ENCODE measurements at places on chromosomes 3 and 15.
A peak's percentile ranks its signal among the peaks of the same experiment; 100 is the strongest.

- no peak for DNase-seq
Measured at GRCh38 chr15:63497642-63498467, 6.5 kb upstream of the USP3 start.

DNA sequence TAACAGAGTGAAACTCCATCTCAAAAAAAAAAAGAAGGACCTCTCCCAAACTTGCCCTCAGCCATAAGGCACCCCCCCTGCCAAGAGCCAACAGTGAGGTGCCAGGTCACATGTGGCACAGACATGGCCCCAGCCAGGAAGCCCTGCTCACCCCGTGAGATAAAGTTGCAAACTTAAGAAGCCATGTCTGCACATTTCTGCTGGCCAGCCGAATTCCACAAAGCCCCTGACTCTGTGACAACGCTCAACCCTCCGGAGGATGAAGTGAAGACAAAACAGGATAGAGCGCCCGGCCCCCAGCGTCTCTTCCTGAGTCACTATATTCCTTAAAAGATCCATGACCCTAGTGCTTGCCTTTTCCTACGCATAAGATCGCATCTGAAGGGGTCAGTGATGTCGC, 188.1 kb downstream of the XXYLT1 start:
- DNase-seq = no peak

- no peak for DNase-seq
Measured at GRCh38 chr3:185874119-185874518, 49.3 kb upstream of the IGF2BP2 start.

- DNase-seq = peak; percentile 70
Measured at GRCh38 chr15:72155003-72155621, 36.9 kb downstream of the SENP8 start.

DNA sequence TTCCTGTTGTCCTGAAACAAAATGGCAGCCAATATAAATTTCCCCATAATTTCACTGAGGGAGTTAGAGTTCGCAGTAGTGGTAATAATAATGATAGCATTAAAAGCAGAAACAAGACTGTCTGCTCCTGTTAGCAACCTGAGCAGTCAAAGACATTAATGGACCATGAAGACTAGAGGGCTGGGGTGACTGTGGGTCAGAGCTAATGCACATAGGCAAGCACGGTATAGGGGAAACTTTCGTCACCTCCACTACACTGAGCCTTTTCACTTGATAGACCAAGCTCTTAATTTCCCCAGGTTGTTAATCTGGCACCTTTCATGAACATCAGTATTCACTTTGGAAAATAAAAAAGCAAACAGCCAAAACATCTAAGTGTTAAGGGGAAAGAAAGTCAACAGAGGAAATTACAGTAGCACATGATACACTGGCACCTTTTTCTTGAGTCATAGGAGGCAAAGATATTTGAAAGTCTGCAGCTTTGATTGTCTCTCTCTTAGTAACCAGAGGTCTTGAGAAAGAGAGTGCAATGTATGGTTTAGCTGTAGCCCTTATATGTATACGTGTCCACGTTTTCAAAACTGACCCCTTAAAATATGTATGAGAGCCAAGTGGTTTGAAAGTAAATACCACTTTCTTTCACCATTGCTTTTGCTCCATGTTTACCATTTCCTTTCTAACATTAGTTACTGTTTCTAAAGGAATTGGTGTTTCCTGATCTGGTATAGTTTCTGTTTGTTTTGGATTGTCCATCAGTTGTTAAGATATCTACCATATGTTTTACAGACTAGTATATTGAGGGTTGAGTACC, 104.8 kb downstream of the FILIP1L start:
- no peak for DNase-seq

- no peak for DNase-seq
Measured at GRCh38 chr3:21462141-21462540, 288.9 kb downstream of the ZNF385D start.

GRCh38 chr3:73350996-73351395, 273.7 kb downstream of the PDZRN3 start:
- no peak for DNase-seq

DNA sequence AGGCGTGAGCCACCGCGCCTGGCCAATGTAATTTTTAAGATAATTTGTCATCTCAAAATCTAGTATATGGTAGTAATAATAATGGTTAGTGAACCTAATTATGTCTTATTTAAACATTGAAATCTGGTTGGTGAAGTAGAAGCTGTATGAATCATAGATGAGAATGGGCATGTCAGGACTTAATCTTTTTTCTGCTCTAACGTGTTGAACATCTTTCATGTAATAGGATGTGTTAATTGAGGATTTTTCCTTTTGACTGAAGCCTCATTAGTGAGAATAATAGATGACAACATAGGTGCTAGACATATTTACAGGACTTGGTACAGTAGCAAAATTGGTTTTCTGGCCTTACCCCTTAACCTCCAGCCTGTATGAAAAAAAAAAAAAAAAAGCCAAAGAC, 835.6 kb downstream of the IGSF11 start:
- no peak for DNase-seq

GRCh38 chr3:155411500-155412223, 118.2 kb upstream of the STRIT1 start:
- no peak for DNase-seq

DNA sequence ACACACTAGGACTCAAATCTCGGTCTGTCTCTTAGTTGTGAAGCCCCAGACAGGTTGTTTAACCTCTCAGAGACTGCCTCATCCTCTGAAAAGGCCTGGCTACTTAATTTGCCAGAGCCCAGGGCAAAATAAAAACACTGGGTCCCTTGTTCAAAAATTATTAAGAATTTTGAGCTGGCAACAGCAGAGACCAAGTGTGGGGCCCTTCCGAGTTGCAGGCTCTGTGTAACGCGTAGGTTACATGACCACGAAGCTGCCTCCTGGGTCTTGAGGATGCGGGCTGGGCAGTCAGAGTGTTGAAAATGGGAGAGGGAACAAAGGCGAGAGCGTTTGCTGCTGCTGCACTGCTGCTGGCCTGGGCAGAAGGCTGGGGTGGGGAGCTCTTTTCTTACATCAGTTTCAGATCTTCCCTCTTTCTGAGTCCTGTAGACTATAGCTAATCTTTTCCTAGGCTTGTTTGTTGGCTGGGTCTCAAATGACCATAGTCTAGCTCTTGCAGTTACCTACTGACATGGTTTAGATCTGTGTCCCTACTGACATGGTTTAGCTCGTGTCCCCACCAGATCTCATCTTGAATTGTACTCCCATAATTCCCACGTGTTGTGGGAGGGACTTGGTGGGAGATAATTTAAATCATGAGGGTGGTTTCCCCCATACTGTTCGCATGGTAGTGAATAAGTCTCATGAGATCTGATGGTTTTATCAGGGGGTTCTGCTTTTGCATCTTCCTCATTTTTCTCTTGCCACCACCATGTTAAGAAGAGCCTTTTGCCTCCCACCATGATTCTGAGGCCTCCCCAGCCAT, 49.9 kb downstream of the CLEC3B start:
- no peak for DNase-seq

- DNase-seq = no peak
Measured at GRCh38 chr3:187107989-187108388, 31.3 kb downstream of the RPL39L start.

DNA sequence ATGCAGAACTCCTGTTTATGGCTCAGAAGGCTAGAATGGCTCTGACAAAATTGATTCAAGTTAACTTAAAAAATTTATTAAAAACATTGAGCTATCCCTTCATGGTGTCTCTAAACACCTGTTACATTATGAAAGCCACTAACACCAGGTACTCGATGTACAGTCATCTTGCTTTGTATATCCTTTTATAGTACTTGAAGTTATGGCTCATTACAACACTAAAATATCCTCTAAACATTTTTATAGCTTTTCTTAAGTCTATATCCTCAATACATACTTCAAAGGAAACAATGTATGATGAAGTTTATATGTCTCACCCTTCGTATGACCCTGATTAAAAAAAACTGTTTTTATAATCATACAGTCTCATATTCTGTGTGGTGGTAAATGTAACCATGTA, 38.2 kb downstream of the SLITRK3 start:
- no peak for DNase-seq

- DNase-seq = no peak
Measured at GRCh38 chr3:78951342-78951945, 816.4 kb downstream of the ROBO1 start.

DNA sequence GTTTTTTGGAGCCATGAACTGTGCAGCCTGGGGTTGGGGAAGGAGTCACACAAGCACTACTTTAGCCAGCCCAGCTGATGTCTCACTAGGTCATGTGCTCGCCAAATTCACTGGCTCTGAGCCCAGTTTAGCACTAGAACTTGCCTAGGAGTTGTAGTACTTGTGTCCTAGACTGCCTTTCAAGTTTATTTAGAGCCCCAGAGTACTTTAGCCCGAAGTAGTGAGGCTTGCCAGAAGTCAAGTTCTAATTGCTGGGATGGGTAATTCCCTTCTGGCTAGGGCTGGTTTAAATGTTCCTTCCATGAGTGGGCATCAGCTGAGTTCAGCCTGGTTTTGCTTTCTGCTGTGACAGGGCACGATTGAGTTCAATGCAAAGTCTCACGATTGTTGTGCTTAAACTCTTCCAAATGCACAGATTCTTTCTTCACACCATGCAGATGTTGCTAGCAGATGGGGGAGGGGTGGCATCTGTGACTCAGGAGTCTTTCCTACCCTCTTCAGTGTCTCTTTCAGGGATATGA, 228.2 kb upstream of the ZPLD1 start:
- peak; percentile 64 for DNase-seq

- no peak for DNase-seq
Measured at GRCh38 chr15:39154227-39154638, 426.6 kb upstream of the THBS1 start.

- no peak for DNase-seq
Measured at GRCh38 chr3:28206479-28206878, 34.9 kb upstream of the CMC1 start.

DNA sequence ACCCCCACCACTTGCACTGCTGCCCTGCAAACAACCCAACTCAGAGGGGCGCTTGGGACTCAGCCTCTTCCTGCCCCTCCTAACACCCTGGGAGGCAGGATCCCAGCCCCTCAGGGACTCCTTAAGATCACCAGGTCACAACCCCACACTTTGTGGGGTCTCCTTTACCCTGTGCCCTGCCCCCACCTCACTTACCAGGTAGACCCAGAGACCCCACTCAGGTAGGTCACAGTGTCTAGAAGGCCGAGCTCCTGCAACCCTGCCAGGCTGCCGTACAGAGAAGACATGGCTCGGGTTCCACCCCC, 9.1 kb downstream of the PLA2G4F start:
- no peak for DNase-seq

- DNase-seq = no peak
Measured at GRCh38 chr3:71504250-71505036, 79.1 kb downstream of the FOXP1 start.

DNA sequence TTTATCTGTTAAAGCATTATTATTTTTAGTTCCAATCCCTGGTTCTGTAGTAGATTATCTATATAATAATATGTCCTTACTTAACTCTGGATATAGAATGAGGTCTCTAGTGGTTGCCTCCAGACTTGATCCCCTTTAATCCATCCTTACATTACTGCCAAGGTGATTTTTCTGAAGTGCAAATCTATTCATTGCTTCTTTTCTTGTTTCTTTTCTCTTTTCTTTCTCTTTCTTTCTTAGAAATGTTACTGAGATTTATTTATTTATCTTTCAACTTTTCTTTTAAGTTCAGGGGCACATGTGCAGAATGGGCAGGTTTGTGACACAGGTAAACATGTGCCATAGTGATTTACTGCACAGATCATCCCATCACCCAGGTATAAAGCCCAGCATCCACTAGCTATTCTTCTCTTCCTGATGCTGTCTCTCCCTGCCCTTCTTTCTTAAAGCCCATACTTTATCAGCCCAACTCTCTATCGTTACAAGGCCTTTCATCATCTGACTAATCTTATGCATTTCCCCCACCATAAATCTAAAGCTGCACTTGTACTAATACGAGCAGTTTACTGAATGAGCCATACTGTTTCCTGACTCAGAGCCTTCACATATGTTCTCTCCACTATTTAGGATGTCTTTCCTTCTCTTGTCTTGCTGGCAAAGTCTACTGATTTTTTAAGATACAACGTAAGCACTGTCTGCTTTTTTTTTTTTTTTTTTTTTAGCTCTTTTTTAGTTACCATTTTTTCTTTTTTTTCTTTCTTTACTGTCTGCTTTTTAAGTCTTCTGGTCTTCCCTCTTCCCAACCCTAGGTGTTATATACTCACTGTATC, 4.6 kb downstream of the GLCE start:
- no peak for DNase-seq

DNA sequence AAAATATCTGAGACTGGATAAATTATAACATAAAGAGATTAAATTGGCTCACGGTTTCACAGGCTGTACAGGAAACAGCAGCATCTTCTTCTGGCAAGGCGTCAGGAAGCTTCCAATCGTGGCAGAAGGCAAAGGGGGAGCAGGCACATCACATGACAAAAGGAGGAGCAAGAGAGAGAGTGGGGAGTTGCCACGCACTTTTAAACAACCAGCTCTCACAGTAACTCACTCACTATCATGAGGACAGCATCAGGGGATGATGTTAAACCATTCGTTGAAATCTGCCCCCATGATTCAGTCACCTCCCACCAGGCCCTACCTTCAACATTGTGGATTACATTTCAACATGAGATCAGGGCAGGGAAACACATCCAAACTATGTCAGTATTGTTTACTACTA, 114.5 kb upstream of the SPATA16 start:
- no peak for DNase-seq

DNA sequence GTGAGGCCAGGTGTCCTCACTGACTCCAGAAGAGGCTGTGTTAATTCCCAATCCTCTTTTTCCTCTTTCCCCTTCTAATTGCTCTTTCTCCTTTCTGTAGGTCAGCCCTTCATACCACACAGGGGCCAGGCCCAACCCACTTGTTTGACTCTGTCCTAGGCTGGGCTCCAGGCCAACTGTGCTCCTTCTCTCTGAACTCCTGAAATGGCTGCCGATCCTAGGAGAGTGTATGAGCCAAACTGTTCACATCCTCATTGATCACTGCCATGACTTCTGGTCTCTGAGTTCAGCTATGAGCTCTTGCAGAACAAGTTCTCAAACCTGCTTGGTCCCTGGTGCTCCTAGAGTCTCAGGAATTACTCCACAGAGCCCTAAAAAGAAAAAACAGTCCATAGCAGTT, 145.1 kb downstream of the VGLL4 start:
- no peak for DNase-seq

DNA sequence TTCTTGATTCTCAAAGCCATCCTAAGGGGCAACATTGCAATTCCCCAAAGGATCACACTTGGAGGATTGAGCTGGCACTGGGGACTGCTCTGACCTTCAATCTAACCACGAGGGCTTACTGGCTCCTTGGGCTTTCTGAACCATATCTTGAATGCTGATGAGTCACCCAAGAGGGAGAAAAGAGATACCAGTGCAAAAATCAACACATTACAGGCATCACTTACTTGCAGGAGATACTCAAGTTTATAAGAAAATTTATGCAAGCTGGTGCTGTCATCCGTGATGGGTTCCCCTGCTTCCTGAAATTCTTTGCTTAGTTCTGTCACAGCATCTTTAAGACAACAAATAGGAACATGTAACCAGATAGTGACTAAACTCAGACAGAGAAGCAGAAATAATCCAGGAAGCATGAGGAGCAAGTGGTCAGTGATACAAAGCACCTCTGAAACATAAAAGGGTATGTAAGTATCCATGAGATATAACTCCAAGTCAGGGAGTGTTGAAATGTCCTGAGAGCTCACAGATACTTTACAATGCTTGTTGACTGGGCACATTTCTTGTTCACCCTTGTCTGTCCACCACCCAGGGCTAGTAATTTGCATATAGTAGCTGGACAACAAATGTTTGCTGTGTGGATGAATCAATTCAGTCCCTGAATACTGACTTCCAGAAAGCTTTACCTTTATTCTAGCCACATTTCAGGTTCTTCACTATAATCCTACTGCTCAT, 14.1 kb downstream of the FYCO1 start:
- no peak for DNase-seq

Measured in left hindlimb (tissue), 1 donor.